Motor neuron (in vitro differentiated cells): ENCODE measurements at places on chromosomes 1 and 21. TPM values are rescaled to one million over a fixed set of nuclear protein-coding genes. Genes with fewer than 3 reads are reported as not detected.

HHAT gene
- total RNA-seq: 10.0 and 10.6 TPM in 2 replicates

DNA sequence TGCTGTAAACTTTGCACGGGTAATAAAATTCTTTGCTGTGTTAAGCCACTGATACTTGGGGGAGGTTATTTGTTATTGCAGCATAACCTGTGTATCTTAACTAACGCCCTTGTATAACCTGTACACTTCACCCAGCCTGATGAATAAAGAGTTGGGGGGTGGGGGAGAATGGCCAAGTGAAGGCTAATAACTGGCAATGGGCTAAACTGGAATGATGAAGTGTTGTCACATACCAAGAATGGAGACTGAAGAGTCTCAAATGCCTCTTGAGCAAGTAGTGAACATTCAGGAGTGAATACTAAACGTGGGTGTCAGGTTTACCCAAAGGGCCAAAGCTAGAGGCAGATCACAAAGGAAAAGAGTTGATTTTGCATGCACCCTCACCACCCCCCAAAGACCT, 169.4 kb downstream of the C1orf94 start:
- no peak for ATAC-seq

NUDT17 gene
- 3.1 and 4.4 TPM in 2 replicates for total RNA-seq

OR2G6 gene
- total RNA-seq: not detected in 2 replicates

GRCh38 chr1:228367798-228368791, 38.5 kb downstream of the TRIM11 start:
- ATAC-seq: no peak

GRCh38 chr1:204106825-204107224, 33.9 kb downstream of the SOX13 start:
- ATAC-seq: no peak

- no peak for ATAC-seq
These were observed 78.6 kb upstream of the RGS2 start for GRCh38 chr1:192730198-192730597.

DNA sequence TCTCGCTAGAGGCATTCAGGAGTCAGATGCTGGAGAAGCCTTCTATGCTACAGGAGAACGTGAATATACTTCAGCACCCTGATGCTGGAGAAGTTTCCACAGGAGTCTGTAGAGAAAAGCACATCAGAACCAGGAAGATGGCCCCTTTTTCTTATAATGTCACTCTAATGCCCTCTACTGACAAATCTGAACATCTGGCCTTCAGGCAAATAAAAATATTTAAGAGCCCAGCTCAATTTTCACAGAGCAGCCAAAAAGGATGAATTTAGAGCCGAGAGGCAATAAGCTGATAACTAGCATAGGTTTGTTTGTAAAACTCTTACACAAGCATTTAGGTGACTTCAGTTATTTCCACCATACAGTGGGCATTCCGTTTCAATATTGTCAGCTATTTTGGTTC, 3.8 kb upstream of the RRP15 start:
- ATAC-seq: no peak
